T47D (cell line): ENCODE measurements at places on chromosomes 7 and 10.

GRCh38 chr10:76278811-76279460 lies 847.5 kb downstream of the LRMDA start:
- DNase-seq: no peak

- DNase-seq: no peak
Measured at GRCh38 chr10:33507662-33508425, 173.4 kb upstream of the NRP1 start.

DNA sequence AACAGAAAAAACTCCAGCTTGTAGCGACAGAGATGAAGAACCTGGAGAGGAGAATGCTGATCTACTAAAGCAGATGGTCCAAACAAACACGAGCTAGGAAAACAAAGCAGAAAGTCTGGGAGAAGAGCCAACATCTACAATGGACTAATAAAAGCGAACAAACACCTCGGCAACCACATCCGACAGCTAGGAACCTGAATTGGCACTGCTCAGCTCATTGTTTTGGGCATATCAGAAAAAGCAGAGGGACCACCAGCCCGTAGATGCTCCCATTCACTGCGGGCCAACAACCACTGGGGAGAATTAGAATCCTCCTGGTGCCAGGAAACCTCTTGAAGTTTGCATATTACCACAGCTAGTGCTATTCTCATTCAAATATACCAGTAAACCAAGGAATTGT lies 204.7 kb downstream of the NXPH1 start:
- DNase-seq: peak; percentile 7

DNA sequence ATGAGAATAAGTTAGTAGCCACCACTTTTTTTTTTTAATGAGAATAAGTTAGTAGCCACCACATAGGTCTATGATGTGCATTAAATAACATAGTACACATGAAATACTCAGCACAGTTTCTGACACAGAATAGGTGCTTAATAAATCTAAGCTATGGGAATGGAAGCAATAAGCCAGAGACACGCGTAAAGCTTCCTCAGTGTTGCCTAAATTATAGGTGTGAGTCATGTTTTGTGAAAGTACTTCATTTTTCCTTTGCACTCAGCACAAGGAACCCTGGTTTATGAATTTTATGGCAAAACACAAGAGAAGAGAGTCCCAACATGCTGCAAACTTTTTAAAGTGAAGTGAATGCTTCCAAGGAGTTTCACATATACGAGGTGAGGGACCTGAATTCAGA lies 267.4 kb downstream of the RNLS start:
- DNase-seq: no peak

DNA sequence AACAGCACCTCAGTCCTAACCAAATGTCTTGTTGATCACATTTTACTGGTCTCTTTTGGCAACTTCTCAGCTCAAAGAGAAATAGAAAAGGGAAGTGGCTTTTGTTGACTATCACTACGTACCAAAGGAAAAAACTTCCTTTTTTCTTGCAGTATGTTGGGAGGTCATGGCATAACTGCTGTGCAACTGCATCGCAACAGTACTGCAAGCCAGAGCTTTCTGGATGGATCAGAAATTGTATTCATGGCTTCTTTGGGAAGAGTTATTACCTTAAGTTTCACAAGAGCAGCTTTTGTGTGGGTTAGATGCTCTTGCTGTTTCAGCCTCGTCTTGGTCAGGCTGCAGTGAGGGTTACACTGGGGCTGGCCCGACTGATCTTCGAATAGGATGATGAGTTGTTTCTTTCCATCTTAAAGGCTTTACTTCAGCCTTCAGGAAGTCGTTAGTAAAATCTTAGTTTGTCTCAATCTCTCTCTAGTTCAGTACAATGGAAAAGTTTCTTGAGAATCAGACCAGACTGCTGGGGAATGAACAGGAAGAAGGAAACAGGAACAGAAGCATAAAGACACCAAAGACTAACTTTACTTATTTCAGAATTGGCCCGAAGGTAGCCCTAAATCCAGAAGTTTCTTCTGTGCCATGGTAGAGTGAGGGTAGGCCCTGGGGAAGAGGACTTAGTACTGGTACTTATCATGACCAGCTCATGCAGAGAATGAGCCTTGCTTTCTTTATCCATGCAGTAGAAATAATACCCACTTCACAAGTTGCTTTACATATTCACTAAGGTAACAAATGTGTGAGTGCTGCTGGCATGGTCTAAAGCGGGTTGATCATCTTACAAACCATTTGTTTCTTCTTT lies 153.6 kb downstream of the CELF2 start:
- DNase-seq: no peak

GRCh38 chr10:132538790-132539421 lies 1.3 kb downstream of the INPP5A start:
- DNase-seq: no peak

- no peak for DNase-seq
Measured at GRCh38 chr10:50567384-50567783, 56.4 kb downstream of the SGMS1 start.

DNA sequence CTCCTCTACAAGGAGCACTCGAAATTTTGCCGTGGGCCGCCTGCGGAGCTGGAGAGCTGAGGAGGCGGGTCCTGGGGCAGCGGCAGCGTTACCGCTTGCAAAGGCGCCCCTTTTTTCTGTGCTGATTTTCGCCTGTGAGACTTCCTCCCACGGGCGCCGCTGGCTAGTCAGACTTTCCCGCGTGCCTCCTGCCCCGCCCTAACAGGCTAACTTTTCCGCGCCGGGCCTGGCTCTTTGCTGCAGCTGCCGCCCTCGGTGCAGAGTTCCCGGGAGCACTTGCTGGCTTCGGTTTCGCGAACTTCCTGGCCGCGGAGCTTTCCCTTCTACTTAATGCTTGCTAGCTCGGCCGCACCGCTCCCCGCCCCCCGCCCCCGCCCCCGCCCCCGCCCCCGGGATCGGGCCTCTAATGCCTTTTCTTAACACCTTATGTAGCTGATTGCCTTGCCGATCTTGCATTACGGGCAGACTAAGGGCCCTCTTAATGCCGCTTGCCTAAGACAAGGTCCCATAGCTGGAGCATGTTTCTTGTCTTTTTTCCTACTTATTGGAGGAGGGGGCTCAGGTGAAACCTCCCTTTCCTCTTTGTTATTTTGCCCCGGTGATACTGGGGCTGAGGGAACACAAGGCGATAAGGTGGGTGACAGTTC lies 37.9 kb upstream of the RASGEF1A start:
- DNase-seq: peak; percentile 70

DNA sequence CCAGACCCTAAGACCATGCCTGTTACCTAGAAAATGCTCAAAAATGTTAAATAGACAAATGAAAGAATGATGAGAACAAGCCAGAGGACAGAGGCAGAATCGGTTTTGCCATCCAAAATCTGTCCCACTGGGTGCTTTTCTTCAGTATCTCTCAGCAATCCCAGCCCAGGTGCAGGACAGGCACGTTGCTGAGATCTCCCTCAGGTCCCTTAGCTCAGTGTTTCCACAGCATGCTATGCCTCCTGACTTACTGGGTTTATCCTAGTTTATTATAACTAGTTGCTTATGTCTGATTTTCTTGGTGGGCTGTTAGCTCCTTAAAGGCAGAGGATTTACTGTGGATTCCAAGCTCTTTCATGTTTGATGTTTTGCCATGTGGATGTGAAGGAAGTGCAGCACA lies 20.3 kb downstream of the CPED1 start:
- no peak for DNase-seq

GRCh38 chr7:46746695-46747687 lies 825.9 kb upstream of the IGFBP3 start:
- DNase-seq: no peak

DNA sequence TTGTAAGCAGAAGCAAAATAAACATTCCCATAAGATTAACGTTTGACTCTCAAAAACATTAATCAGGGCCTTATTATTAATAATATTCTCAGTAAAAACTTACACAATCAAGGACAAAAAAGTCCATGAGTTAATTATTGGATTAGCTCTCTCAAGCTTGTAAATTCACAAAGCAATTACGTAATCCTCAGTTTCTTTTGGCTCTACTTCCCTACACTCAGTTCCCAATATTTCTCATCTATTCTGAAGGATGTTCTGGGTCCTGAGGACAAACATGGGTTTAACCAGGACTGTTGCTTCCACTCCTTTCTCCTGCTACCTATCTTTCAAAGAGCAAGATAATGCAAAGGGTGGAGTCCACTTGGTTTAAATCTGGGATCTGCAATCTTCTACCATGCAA lies 15.1 kb downstream of the FBXL13 start:
- no peak for DNase-seq

DNA sequence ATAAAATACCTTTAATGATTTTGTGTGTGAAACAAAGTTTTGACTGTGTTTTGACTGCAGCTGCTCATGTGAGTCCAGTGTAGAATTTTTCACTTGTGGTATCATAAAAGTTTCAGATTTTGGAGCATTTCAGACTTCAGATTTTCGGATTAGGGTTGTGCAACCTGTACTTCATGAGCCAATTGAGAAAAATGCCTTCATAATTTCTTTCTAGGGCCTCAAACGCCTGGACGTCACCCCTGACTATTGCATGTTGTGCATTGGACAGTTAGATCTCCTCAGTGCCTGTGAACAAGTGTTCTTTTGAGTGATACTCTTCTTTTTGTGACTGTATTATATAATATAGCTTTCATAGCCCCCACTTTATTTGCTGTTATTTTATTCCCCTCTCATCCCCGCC lies 161.1 kb downstream of the AUTS2 start:
- DNase-seq: no peak

GRCh38 chr10:112059220-112059619 lies 124.3 kb downstream of the GPAM start:
- no peak for DNase-seq
